Activated T-helper 2 cell treated with anti-CD3 and anti-CD28 coated beads, Interferon-gamma antibody, Interleukin-2, Interleukin-4, amounts not matched to agents 10 μg/mL and 5 μg/mL and 100 μg/mL, durations not matched to agents 14 hours and 24 hours and 36 hours (primary cell): ENCODE measurements at places on chromosomes 3 and 15.

DNA sequence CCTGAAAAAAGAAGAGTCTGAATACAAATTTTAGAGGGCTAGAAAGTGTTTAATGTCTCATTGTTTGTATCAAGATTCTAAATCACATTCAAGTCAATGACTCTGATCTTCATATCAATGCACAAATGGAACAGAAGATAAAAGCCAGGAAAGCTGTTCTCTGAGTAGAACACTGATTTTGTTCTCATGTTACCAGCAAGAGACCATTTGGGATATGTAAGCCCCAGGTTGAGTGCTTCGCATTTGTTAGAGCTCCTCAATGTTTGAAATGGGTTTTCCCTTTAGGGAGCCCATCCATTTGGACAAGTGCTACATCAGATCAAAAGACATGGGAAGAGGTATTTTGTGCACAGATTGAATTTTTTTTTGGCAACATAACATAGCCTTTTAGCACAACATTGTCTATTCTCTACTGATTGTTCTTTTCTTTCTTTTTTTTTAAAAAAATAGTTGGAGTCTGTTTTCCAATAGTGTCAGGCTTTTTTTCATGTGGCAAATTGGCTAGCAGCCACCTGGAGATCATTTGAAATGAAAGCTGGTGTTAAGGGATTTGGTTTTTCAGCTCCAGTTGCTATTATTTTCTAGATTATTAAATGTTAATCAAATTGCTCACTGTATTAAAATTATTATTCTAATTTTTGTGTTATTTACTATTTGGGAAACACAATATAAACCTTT is 74.5 kb upstream of the ZPLD1 start:
- DNase-seq: no peak

DNA sequence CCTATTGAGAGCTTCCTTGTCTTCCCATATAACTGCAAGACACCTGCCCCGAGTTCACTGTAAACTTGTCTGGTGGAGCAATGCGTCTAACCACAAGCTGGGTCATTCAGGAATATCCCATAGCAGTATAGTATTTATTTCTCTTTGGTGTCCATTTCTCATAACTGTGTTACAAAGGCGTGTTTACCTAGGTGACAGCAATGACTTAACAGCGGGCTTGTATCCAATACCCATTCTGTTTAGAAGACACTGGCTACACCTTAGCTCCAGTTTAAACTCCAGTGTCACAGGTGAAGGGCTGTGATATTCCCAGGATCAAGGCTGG is 24.3 kb downstream of the ATP10A start:
- no peak for DNase-seq

- DNase-seq: no peak
Measured at GRCh38 chr3:28840976-28841376, 439.9 kb upstream of the RBMS3 start.

GRCh38 chr3:105322570-105323273 is 44.0 kb upstream of the ALCAM start:
- DNase-seq: no peak

- DNase-seq: no peak
Measured at GRCh38 chr3:128229106-128229857, 76.0 kb downstream of the EEFSEC start.

- no peak for DNase-seq
Measured at GRCh38 chr3:149527531-149528339, 53.2 kb downstream of the TM4SF4 start.

- no peak for DNase-seq
Measured at GRCh38 chr15:49649987-49650386, 29.1 kb downstream of the DTWD1 start.

DNA sequence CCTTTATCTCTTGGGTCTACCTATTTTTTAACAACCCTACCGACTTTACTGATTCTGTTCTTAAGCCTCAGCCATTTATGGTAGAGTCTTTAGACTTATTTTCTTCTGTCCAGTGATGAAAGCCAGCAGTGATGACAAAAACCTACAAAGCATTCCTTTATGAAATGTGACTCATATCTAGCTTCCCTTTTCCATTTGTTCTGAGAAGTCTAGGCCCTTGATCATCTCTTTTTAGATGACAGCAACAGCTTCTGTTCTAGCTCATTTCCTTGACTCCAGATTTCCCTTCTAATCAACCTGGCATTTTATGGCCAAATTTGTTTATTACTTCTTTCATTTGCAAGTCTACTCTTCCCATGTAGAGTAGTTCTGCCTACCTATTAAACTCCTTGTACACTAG is 36.1 kb downstream of the CFAP44 start:
- DNase-seq: no peak

DNA sequence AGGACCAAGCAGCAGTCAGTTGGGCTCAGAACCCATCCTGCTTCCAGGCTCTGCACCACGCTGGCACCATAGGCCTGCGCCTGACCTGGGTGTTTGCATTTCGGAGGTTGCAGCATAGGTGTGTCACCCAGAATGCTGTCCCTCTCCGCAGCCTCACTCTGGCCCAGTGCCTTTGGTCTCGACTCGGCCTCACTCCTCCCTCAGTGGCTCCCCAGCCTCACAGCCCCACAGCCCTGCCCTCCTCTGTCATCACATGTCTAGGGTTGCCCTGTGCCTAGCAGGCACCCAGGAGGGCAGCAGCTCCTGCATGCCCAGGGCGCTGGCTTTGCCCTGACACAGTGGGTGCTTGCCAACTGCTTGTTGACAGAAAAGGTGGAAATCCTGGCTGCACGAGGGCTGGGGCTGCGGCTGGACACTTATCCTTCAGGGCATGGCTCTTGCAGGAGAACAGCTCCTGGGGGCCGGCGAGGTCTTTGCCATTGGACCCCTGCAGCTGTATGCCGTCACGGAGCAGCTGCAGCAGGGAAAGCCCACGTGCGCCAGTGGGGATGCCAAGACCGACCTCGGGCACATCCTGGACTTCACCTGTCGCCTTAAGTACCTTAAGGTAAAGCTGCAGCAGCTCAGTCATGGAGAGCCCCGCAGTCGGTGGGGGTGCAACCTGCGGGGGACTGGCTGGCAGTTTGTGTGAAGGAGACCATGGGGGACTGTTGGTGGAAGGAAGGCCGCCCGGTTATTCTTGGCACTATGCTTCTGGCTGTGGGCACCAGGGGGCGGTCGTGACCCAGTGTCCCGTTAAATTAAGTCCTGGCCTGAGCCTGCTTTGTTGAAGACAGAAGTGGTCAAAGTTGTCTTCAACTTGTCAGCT is 16.2 kb downstream of the NISCH start:
- no peak for DNase-seq

DNA sequence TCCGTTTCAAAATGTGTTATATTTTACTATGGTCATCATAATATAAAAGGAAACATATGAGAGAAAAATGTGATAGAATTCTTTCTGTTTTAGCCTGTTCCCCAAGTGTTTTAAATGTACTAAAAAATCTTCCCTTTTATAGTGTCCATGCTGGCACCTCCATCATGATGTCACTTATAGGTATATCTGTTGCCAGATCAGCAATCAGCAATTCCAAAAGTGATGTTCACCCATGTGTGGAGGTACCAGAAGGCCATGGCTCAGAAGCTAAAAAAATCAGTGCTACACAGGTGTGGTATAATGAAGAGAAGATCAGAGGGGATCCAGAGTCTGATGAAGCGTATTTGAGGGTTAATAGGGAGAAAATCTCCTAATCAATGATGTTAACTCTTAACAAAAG is 1.1 kb upstream of the GPR15 start:
- DNase-seq: no peak

DNA sequence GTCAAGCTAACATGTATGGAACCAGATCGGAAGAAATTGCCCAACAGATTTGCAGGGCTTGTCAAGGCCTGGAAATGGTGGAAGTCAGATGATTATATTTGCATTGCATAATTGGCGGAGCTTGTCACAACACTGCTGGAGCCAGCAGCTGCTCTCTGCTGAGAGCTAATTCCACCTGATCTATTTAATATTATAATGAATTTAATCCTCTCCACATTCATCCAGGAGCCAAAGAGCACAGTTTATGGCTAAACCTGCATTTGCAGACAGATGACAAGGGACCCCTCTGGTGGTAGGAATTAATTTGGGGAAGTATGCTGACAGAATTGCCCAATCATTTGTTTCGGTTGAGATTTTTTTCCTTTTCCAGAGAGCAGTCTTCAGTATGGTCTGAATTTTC is 730.2 kb downstream of the TUSC7 start:
- DNase-seq: no peak
